ENCODE measurements at places on chromosomes 5 and 9. TPM values are rescaled to one million over a fixed set of nuclear protein-coding genes. Genes with fewer than 3 reads are reported as not detected.

The ADCY2 gene
- total RNA-seq, result not detected

DNA sequence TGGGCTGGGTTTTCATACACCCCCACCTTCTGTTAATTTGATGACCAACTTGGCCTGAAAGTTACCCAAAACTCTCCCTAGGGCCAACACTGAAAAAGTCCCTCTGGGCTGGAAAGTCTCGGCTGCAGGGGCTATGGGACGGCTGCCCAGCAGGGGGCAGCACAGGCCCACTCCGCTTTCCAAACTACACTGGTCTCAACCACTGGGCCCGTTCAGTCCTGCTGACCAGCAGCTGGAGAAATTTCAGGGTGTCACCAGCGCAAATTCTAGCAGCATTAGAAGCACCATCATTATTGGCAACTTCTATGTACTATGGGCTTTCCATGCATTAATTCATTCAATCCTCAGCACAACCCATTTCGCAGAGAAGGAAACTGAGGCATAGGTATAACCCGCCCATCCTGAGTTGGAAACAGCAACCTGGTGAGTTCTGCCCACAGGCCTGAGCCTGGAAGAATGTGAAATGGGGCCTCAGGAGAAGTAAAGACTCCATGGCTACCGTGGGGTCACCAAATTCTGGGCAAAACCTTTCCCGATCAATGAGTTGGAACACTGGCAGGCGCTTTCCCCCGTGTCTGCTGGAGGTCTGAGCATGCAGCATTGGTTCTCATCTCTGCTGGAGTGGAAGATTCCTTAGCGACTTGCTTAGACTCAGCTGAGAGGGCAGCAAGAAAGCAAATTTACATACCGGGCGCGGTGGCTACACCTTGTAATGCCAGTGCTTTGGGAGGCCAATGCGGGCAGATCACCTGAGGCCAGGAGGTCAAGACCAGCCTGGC lies 9.7 kb downstream of the ORM2 start:
- no peak overlapping the region for H3K27ac ChIP-seq
- H3K36me3 ChIP-seq, result peaks cover 62% of the 10 kb centered on the region
- H3K4me1 ChIP-seq, result no peaks in the 10 kb centered on the region
- no peaks in the 10 kb centered on the region for H3K27me3 ChIP-seq
- DNase-seq, result no peak
- H3K4me3 ChIP-seq, result no peak overlapping the region

The PCDHB5 gene
- total RNA-seq, result 3.8 TPM

The OTP gene
- not detected for total RNA-seq

The UNC5A gene
- total RNA-seq, result not detected

All from right atrium auricular region (tissue), 2 donors.